Midbrain (tissue), 1 donor: ENCODE measurements at places on chromosomes 1 and 21.

GRCh38 chr1:58922302-58923089 is 138.6 kb upstream of the JUN start:
- peak; percentile 17 for DNase-seq

DNA sequence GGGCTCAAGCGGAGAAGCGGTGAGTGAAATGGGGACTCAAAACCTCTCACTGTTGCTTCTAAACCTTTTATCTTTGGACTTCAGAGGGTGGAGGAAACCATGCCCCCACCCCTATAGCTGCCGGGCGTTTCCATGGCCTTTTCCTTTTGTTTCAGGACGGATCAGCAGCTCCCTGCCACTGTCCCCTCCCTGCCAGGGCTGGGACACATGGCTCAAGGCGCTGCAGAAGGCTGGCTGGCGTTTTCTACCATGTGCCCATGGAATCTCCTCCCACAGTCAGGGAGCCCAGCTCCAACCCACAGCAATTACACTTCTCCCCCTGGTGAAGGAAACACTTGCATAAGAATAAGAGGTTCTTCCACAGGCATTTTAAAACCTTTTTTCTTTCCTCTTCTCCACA is 812.7 kb downstream of the PLA2G4A start:
- no peak for DNase-seq

DNA sequence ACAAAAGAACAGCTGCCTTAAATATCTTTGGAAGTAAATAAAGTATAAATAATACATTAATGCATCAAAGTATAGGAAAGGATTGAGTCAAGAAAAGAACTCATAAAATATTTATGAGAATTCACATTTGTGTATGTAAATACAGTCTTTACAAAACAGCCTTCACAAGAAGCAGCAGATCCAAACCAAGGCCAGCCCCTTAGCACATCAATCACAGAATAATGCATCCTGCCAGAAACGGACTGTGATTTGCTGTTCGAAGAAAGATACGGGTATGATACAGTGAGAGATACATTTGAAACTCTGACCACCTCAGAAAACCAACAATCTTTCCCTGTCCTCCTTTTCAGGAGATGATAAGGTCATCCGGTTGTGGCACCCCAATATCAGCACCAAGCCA is 70.9 kb downstream of the WDR64 start:
- DNase-seq, result no peak

GRCh38 chr1:51622455-51622913 is 5.6 kb downstream of the OSBPL9 start:
- DNase-seq, result no peak

GRCh38 chr1:184867866-184868689 is 106.2 kb downstream of the NIBAN1 start:
- no peak for DNase-seq
